ENCODE measurements at places on chromosomes 11 and 22. TPM values are rescaled to one million over a fixed set of nuclear protein-coding genes. Genes with fewer than 3 reads are reported as not detected.

TMEM191C gene
- total RNA-seq = 2.6 TPM

CTSW gene
- not detected for total RNA-seq

GLYAT gene
- total RNA-seq = not detected

ANO5 gene
- total RNA-seq = 0.77 TPM

RIMBP3B gene
- total RNA-seq = under 0.01 TPM

OR2AG1 gene
- not detected for total RNA-seq

Measured in fibroblast of lung (primary cell).